ENCODE measurements at places on chromosomes 16 and 17. TPM values are rescaled to one million over a fixed set of nuclear protein-coding genes. Genes with fewer than 3 reads are reported as not detected.

DNA sequence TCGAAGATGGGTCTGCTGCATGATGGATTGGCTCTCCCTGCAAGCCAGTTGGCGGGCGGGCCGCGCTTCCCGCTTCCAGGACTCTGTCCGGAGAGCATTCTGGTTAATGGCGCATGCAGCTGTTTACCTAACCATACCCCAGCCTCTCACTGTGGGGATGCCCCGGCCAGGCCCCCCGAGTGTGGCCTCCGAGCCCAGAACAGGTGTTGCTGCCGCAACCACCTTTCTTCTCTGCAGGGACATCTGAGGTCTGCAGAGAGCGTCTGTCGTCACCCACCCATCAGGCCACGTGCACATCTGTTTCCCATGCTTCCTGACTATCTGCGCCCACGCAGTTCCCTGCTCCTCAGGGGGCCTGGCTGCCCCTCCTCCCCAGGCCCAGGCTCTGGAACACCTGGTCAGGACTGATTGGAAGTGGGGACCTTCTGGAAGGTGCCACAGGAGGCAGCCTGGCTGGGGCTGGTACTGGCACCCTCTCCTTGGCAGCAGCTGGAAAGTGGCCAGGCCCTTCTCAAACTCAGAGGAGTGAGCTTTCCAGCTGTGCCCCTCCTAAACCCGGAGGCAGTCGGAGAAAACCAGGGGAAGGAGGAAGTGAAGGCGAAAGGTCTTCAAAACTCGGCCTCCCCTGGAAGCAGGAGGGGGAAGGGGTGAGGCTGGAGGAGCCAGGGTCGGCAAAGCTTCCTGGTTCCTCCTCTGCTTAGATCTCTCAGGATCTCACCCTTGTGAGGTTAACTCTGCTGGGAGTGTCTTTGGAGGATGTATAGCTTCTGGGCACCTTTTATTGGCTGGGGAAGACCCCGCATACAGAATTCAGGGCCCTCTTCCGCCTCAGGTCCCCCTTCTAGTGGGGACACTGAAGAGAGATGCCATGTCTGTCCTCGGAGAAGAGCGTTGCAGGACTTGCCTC is 64.5 kb upstream of the CIBAR2 start:
- no peak for DNase-seq

DNA sequence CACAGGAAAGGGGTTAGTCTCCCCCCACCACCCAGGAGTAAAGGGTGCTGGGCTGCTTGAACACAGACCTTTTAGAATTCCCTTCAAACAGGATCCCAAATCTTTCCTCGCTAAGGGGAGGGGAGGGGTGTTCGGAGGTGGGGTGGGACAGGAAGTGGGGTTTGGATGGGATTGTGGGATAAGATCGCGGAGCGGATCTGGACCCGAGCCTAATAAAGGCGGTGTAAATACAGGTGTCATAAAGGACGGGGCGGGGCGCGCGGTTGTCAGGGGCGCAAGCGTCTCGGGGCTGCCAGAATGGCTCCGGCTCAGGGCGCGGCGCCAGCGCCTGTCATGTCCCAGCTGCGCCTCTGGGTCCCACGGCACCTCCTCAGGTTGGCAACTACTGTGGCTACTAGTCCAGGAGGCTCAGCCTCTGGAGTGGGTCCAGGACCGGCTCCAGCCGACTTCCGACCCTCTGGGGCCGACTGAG is 59.8 kb upstream of the FBXO47 start:
- DNase-seq, result peak; percentile 65

DNA sequence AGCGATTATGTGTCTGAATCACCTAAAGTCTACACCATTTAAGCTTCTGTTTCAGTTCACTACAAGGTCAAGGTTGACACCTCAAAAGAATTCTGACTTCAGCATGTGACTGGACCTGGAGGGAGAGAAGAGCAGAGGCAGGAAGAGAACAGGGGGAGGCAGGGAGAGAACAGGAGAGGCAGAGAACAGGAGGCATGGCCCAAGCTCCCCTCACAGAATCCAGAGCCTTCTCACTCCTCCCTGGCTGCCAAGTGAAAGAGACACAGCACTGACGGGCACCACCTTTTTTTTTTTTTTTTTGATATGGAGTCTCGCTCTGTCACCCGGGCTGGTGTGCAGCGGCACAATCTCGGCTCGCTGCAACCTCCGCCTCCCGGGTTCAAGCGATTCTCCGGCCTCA is 11.4 kb downstream of the GGA2 start:
- DNase-seq, result no peak

- no peak for DNase-seq
Measured at GRCh38 chr16:13392341-13392740, 490.9 kb downstream of the SHISA9 start.

DNA sequence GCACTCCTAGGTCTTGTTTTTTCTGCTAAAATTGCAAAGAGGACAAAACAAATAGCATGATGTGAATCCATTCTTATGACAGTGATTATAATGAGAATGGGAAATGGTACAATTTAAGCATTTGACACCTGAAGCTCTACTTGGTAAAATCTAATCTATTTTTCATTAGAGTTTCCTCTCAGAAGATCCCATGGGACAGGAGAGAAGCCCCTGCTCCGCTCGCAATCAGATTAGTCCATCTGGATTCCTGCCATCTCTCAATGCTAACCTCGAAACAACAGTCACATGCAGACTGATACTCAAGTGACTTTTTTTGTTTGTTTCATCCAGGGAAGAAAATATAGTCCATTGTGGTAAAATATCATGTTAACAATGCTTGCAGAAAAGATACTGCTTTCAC is 107.4 kb upstream of the TOM1L1 start:
- no peak for DNase-seq

DNA sequence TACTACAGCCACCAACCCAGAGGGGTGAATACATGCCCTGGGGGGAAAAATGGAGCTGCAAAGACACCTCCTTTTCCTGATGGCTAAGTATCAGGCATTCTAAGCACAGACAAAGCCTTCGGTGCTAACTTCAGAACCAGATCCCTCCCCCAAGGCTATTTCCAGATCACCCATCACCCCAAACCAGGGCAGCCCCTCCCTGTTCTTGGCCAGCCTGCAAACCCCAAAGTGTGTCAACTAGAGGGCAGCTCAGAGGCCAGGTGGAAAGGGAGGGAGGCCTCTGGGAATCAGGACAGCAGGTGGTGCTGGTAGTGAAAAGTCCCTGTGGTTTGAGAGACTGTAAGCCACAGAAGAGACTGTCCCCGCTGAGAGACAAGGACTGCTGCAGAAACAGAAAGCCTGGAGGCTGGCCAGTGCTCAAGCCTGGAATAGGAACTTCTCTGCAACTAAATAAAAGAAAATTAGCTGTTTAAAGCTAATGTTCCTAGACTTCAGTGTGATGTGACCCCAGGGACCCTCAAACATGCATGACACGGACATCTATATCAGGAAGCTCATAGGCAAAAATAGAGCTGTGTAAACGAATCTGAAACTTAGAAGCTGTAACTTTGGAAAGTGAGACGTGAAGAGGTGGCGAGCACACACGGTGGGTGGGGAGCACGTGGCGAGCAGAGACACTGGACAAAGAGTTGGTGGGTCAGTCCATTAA is 9.1 kb downstream of the TUBG1 start:
- DNase-seq, result peak; percentile 18

- DNase-seq, result no peak
Measured at GRCh38 chr16:8887952-8888560, 5.9 kb downstream of the LITAFD start.

DNA sequence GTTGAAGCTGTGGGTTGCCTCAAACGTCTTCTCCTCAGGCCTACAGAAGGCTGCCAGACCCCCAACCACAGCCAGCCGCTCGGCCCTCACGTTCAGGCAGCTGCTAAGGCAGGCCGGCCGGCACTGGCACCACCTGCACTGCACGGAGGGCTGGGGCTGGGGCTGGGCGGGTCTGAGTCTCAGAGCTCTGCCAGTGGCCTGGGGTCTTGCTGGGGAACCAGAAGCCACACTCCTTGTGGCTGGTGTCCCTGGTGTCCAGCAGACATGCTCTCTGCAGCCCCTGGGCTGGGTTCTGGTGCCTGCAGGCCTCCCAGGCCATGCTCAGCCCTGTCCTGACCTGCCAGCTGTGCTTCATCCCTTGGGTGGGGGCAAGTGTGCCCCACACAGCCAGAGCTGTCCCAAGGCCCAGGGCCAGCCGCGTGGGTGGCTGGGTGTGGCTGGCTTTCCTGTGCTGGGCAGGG is 42.0 kb downstream of the BAHCC1 start:
- DNase-seq, result no peak

- DNase-seq, result no peak
Measured at GRCh38 chr17:35866341-35866950, 2.2 kb downstream of the HEATR9 start.

GRCh38 chr16:59684911-59685310 is 950.8 kb upstream of the GOT2 start:
- DNase-seq, result no peak

GRCh38 chr17:33438578-33438977 is 145.5 kb upstream of the ASIC2 start:
- no peak for DNase-seq

Gene SLC35G6
- not detected for total RNA-seq

Gene SYT17
- total RNA-seq, result 0.29 TPM

Gene CSF3
- total RNA-seq, result 5.0 TPM

All from uterus (tissue), 4 donors.